RPMI7951 (cell line): ENCODE measurements at places on chromosomes 2 and 18. TPM values are rescaled to one million over a fixed set of nuclear protein-coding genes. Genes with fewer than 3 reads are reported as not detected.

The ACMSD gene
- not detected in 2 replicates for total RNA-seq

The TCF7L1 gene
- 0.39 TPM in 1 of 2 replicates, not detected in the other for total RNA-seq

The KIF5C gene
- total RNA-seq = 0.12 and 0.29 TPM in 2 replicates

DNA sequence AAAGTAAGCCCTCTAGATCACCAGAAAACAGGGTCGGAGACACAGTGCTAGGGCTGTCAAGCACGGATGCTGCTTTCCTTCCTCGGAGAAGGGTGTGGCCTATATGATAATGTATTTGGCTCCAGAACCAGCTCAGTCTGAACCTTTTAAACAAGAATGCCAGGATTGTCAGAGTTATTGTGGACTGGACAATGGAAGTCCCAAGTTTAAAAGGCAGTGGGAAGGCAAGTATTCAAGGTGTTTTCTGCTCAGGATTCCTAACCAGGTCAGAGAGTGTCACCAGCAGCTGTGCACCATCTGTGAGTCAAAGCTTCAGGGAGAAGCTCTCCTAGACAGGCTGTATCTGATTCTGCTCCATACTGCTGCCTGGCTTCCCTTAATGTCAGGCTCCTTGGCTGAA is 94.8 kb downstream of the SPOPL start:
- no peak for DNase-seq

- DNase-seq = peak; percentile 52
Measured at GRCh38 chr2:96145036-96145847, at the start of gene DUSP2. DUSP2 (minus strand) TSS chr2:96145440; CDS start chr2:96145354, 86 bp downstream.
